EH (cell line): ENCODE measurements at places on chromosomes 5 and 9.
A peak's percentile ranks its signal among the peaks of the same experiment; 100 is the strongest.

DNA sequence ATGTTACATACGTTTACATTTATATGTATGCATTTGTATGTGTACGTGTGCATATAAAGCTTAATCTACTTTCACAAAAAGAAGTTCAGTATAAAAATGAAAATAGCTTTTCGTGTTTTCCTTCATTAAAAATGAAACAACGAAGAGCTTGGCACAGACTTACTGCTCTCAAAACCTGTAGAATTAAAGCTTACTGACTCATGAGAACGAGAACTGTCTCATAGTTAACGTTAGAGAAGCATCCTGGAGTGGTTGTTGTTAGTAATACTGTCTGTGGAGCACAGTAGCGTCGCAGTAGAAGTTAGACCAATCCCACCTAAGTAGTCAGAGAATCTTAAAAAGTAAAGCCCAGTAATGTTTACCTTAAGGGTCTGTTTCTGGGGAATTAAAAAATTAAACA is 1.3 kb downstream of the MAT2B start:
- DNase-seq: peak; percentile 56

DNA sequence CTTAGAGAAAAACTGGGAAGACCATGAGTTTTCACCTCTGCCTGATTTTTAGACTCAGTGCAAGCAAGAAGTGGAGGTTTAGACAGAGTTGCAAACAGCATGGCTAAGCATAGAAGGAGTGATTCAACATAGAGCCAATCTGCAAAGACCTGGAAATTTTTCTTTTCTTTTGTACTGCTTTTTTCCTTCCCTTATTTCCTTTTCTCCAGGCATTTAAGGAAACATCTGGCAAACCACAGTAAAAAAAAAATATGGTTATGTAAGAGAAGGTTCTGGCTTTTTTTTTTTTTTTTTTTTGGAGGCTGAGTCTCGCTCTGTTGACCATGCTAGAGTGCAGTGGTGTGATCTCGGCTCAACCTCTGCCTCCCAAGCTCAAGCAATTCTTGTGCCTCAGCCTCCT is 16.6 kb upstream of the DCAF12 start:
- no peak for DNase-seq

DNA sequence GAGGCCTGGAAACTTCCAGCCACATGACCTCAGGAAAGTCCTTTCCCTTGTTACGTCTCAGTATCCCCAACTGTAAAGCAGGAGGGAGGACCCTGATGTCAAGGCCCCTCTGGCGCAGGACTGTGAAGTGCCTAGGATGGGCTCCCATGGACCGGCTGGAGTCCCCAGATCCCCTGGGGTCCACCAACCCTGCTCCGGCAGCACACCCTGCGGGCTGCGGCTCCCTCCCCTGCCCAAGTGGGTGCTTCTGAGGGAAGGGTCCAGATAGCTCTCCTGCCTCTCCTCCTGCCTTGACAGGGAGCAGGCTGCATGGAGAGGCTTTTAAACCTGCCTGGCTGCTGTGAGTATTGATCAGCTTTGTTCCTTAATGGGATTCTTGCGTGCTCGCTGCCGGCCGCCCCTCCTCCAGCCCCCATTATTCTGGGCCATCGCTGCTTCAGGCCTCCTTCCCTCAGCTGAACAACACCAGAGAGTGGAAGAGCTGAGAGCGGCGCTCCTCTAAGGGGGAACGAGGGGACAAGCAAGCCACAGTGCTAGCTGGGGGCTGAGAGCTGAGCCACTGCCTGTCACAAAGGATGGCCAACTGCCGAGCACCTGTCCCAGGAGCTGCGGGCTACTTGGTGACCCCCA is 25.6 kb upstream of the NTNG2 start:
- DNase-seq: no peak

GRCh38 chr5:168670881-168671575 is 91.9 kb upstream of the PANK3 start:
- no peak for DNase-seq

- DNase-seq: peak; percentile 28
Measured at GRCh38 chr5:170145462-170145861, 39.8 kb downstream of the FOXI1 start.

DNA sequence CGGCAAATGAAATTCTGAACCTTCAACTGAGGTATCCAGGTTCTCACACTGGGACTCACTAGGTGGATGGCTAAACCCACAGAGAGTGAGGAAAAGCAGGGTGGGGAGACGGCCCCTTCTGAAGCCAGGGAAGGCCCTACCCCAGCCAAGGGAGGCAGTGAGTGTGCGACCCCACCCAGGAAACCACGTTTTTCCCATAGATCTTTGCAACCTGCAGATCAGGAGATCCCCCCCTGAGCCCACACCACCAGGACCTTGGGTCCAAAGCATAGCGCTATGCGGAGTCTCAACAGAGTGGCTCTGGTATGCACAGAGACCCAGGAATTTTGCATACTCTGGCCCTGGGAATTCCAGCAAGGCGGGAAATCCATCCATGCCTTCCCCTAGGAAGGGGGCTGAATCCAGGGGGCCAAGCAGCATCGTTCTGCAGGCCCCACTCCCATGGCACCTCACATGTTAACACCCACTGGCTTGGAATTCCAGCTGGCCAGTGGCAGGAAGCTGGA is 19.9 kb downstream of the DTWD2 start:
- no peak for DNase-seq

DNA sequence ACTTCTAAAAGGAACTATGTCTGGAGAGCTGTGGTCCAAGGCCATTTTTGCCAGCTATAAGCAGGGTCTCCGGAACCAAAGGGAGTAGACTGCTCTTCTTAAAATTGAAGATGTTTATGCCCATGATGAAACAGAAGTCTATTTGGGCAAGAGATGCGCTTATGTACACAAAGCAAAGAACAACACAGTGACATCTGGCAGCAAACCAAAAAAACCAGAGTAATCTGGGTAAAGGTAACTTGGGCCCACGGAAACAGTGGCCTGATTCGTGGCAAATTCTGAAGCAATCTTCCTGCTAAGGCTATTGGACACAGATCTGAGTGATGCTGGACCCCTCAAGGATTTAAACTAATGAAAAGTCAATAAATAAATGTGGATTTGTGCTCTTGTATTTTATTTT is 29.7 kb upstream of the GLDC start:
- DNase-seq: no peak

- no peak for DNase-seq
Measured at GRCh38 chr5:2129568-2130272, 247.0 kb upstream of the IRX4 start.

DNA sequence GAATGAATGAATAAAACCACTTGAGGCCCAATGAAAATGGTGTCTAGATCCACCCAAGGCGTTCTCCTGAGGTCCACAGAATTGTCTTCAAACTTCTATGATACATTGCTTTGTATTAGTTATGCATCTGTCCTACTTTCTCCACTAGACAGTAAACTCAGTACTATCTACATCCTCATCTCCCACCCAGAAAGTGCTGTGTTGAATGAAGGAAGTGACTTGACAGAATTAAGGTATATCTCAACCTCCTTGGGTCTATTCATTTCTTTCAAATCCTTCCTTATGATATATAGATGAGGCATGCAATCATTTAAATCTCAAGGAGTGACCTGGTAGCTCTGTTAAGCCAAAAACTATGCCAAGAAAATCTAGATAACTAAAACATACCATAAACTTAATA is 15.7 kb upstream of the PDCL start:
- no peak for DNase-seq

- no peak for DNase-seq
Measured at GRCh38 chr9:74963056-74963455, 10.3 kb upstream of the C9orf40 start.

- no peak for DNase-seq
Measured at GRCh38 chr5:175689147-175689991, 31.5 kb downstream of the HRH2 start.

DNA sequence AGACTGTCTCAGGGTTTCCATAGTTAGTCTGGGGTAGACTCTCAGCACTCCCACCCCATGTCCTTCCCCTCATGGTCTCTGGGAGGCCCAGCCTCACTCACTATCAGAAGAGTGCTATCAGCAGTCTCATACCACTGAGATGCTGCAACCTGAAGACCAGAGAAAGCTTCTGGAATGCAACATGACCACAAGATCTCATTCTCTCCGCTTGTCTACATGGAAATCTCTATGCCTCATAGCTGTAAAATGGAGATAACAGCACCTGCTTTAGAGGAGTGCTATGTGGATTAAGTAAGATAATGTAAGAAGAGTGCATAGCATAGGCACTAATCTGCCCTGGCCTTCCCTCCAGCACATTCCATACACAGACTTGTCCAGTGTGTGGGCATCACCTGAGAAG is 47.0 kb upstream of the ZNF169 start:
- DNase-seq: peak; percentile 32

DNA sequence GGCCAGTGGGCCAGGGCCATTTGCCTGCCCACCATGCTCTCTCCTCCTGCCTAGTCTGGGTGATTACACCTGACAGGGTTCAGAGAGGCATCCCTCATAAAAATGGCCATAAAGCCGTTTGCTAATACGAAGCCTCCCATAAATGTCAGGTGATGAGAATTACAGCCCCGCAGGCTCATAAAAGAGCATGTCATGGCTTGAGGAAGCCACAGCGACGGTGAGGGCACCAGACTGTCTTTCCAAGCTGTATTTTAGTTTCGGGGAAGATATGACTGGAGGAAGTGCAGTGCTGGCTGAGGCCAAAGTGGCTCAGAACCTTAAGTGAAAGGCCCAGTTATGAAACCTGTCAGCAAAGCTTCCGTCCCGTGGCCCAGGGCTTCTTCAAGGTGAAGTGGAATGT is 18.5 kb upstream of the TCERG1 start:
- DNase-seq: no peak

DNA sequence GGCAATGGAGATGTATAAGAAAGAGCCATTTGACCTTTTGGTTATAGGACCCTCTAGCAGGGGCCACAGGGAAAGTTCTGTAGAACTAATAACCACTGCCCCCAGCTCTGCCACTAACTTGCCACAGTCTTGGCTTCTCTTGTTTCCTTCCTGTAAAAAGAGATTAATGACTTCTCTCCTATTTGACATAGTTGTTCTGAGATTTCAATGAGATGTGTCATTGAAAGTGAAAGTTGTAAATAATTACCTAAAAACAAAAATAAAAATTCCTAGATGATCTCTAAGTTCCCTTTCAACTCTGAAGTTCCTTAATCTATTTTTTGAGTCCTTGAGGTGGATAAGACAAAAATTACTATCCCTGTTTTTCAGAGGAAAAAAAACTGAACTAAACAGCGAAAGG is 1.4 kb upstream of the KIF12 start:
- DNase-seq: no peak

GRCh38 chr9:124593200-124593599 is 86.0 kb upstream of the NR5A1 start:
- no peak for DNase-seq

DNA sequence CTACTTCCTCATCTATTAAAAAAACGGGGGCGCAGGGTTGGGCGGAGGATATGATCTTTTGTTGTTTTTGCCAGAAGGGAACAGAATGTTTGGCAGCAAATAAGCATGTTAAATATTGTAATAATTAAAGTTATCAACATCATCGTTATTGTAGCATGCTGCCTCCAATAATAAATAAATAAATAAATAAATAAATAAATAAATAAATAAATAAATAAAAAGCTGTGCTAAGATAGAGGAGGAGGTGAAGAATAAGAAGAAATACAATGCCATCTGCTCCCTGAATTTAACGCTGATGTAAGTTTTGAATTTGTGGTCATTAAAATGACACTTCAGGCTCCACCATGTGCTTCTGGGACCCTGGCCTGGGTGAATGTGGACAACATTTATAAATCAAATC is 508.0 kb upstream of the TNC start:
- DNase-seq: no peak

- DNase-seq: no peak
Measured at GRCh38 chr9:86902176-86902575, 45.1 kb downstream of the GAS1 start.

GRCh38 chr5:17346811-17347210 is 129.4 kb downstream of the BASP1 start:
- peak; percentile 31 for DNase-seq

DNA sequence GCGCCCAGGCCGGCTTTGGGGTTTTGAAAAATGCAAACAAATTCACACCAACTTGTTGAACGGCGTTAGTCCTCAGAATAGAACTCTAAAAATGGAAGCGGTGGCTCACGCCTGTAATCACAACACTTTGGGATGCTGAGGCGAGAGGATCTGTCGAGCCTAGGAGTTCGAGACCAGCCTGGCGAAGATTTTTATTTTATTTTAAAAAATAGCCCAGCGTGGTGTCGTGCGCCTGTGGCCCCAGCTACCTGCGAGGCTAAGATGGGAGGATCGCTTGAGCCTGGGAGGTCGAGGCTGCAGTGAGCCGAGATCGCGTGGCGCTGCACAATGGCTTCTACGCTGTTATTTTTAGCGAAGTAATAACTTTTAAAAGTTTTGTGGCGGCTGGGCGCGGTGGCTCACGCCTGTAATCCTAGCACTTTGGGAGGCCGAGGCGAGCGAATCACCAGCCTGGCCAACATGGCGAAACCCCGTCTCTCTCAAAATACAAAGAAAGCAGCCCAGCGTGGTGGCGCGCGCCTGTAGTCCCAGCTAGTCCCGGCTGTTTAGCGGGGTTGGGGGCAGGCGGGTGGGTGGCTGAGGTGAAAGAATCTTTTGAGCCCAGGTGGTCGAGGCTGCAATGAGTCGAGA is 694 bp upstream of the PLIN2 start:
- DNase-seq: peak; percentile 61

DNA sequence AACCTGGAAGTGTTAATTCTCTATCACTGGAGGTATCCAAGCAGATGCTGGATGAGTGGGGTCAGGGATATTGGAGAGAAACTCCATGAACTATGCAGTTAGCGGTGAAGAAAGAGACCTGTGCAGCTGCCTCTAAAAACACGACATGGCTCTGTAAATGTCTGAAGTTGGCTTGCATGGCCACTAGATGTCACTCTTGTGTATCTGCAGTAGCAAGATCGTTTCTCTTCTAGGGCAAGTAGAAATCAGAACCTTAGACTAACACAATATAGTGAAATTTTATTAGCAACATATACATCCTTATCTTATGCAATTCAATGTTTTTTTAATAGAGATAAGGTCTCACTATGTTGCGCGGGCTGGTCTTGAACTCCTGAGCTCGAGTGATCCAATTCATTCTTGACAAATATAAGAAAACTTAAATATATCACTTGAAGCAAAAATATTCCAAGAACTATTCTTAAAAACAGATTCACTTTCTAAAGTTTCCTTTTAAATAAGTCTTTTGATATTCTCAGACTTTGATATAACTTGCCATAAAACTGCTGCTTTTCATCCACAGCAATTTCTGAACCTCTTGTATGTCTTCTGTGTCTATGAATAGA is 2.9 kb downstream of the OR2S2 start:
- peak; percentile 80 for DNase-seq

DNA sequence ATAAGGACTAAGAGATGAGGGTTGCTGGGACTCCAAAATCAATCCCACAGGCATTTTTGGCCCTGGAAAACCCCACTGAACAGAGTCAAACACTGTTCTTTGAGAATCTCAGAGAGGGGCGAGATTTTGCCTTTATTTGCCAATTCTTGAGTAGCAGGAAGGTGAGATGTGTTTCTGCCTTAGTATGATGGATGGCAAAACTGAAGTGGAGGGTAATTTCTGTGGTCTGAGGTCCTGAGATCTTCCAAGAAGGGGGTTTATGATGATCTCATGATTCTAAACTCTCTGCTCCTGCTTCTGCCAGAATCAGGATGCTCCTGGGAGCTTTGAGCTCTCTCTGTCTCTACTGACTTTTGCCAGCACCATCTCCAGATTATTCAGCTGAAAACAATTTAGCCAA is 174.8 kb upstream of the CLINT1 start:
- no peak for DNase-seq

GRCh38 chr5:141883184-141883891 is 5.1 kb upstream of the PCDH1 start:
- peak; percentile 48 for DNase-seq
